ENCODE measurements at places on chromosomes 1 and 21.

GRCh38 chr1:234745844-234746797 is 136.1 kb upstream of the IRF2BP2 start:
- no peak for DNase-seq

GRCh38 chr1:230267338-230268065 is 158.6 kb downstream of the PGBD5 start:
- no peak for DNase-seq

- no peak for DNase-seq
Measured at GRCh38 chr1:11697188-11697892, 5.8 kb downstream of the DRAXIN start.

DNA sequence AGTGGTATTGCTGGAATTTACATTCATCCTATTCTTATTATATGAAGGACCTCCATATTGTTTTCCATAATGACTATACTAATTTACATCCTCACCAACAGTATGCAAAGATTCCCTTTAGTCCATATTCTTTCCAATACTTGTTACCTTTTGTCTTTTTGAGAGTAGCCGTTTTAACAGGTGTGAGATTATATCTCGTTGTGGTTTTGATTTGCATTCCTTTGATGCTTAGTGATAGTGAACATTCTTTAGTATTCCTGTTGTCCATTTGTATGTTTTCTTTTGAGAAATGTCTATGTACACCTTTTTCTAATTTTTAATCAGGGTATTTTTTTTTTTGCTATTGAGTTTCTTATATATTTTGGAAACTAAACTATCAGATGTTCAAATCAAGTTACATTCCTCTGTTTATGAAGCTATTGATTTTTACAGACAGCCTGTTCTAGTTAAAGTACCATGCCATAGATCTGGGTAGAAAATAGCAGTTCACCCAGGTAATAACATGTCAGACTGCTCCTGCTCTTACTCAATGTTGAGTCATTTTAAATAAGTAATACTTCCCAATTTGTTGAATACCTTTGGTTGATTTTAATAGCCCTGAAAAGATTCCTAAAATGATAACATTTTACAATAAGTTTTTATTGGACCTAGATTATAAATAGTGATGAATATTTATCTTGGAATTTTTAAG is 1108.7 kb downstream of the NCAM2 start:
- DNase-seq: no peak

GRCh38 chr1:59504276-59504675 is 207.4 kb downstream of the FGGY start:
- no peak for DNase-seq

DNA sequence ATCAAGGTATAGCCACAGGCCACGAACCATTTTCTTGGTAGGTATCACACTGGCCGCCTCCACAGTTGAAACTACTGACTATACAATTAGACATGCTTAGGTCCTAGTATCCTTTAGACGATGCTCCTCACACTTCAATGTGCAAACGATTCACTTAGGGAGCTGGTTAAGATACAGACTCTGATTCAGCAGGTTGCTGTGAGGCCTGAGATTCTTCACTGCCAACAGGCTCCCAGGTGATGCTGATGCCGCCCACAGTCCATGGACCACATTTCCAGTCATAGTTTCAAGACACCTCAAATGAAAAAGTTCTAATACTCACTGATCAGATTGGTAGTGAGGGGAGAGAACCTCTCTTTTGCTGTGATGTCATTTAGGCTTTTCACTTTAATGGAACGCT is 6.8 kb downstream of the ATP5PO start:
- DNase-seq: no peak

DNA sequence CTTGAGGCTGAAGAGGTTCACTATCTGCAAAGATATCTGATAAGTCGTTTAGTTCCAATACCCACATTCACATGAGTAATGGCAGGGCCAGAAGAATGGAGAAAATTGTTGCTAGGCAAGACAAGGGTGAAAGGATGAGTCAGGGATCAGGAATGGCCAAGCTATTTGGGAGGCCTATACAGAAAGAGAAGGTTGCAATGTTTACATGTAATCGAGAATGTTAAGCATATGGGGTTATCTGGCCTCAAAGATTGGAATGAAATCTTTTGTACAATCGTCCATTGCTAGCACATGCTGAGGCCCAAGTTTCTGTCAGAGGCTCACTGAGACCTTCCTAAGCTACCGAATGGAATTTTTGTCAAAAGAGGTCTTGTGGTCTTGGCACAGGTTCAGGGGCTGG is 299.9 kb upstream of the PLD5 start:
- DNase-seq: no peak

- DNase-seq: peak; percentile 43
Measured at GRCh38 chr21:43866659-43867331, 1.8 kb downstream of the AGPAT3 start.

- DNase-seq: no peak
Measured at GRCh38 chr1:161869291-161869690, 103.2 kb downstream of the ATF6 start.

GRCh38 chr1:160567858-160568682 is 11.2 kb downstream of the CD84 start:
- DNase-seq: peak; percentile 55

- no peak for DNase-seq
Measured at GRCh38 chr1:36383240-36383639, 2.5 kb downstream of the STK40 start.

DNA sequence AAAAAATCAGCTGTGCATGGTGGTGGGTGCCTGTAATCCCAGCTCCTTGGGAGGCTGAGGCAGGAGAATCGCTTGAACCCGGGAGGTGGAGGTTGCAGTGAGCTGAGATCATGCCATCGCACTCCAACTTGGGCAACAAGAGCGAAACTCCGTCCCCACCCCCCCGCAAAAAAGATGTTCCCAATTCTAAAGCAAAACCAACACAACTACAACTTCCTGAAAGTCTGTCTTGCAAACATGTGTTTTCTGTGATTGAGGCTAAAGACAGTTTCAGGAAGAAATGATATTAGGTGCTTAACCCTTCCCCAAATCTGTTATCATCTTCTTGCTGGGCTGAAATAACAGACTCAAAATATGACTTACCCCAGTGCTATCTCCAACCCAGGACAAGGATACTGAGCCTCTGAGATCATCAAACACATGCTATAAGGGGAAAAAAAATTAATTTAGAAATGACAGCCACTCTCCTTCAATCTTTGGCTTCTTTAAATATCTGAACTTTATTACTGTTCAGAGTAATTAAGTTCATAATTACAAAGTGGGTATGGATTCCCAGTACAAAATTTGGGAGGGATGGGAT is 28.5 kb downstream of the SORT1 start:
- no peak for DNase-seq

DNA sequence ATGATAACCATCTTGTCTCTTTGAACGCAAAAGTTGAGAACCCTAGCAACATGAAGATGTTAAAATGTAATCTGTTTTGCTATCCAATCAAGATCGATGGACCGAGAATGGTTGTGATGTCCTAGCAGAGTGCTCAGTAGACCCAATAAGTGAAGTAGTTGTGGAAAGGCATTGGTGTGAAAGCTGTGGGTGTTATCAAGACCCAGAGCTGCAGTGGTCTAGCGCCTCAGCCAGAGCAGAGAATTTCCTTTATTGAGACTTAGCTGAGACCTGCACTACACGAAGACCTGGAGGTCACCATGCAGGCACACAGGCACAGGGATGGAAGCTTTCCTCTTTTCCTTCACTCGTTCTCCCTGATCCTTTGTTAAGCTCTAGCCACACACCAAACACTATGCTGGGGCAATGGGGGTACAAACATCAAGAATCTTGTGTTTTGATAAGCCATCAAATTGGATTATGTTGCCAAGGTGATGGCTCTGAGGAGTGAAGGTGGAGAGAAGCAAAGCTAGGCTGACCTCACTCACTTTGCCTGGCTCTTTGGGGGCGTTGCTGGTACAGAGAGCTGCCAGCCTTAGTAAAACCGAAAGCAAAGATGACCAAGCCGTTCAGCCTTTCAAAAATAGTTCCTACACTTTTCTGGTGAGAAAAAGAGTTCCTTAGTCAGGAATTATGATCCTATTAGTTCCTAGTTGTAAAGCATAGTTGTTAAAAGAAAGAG is 24.1 kb downstream of the METTL13 start:
- DNase-seq: no peak

DNA sequence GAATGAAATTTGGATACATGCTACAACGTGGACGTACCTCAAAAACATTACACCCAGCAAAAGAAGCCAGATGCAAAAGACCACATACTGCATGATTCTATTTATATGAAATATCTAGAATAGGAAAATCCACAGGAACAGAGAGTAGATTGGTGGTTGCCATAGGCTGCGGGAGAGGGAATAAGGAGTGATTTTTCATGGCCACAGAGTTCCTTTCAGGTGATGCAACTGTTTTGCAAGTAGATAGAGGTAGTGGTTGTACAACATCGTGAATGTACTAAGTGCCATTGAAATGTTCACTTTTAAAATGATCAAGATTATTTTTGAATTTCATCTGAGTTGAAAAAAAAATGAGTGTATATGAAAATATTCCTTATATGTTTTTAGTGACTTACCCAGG is 115.3 kb upstream of the RUNX1 start:
- no peak for DNase-seq

GRCh38 chr1:4006676-4007374 is 106.8 kb upstream of the C1orf174 start:
- DNase-seq: no peak

GRCh38 chr1:234918181-234918841 is 210.3 kb downstream of the TOMM20 start:
- no peak for DNase-seq

DNA sequence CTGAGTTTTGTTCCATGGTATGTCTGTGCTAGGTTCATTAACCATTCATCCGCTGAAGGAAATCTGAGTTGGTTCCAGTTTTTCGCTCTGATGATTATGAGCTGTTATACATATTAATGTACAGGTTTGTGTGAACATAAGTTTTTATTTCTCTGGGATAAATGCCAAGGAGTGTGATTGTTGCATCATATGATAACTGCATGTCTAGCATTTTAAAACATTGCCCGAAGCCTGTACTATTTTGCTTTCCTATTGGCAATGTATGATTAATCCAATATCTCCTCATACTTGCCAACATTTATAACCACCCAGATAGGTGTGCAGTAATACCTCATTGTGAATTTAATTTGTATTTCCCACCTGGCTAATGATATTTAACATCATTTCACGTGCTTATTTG is 322.7 kb downstream of the ZNF326 start:
- no peak for DNase-seq

GRCh38 chr1:236240675-236241074 is 41.1 kb downstream of the ERO1B start:
- no peak for DNase-seq

DNA sequence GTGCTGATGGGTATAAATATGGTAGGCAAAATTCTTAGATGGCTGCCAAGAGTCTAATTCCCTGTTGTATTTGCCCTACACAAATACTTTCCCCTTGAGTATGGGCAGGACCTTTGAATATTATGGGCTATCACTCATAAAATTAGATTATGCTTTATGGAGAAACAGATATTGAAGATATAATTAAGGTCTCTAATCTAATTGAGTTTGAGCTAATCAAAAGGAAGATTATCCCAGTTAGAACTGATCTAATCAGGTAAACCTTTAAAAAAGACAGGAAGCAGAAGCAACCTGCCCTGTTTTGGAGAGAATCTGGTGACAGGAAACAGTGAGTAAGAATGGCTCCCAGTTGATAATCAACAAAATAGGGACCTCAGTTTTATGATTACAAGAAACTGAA is 609.0 kb upstream of the PRMT6 start:
- no peak for DNase-seq

DNA sequence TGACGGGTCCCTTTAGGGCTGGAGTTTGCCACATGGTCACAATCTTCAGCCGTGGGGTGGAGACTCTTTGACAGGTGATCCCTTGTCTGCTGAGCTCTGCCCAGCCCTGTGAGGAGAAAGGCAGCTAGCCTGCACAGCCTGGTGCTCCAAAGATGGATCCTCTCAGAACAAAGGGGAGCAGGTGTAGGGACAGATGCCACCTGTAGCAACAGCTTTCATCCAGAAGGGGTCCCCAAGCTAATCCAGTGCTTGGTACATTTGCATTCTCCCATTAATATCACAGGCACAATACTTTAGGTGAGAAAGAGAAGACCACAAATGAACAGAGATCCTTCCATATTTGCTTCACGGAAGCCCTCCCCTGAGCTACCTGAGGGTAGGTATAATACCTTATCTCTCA is 93.2 kb downstream of the CCDC185 start:
- DNase-seq: no peak

DNA sequence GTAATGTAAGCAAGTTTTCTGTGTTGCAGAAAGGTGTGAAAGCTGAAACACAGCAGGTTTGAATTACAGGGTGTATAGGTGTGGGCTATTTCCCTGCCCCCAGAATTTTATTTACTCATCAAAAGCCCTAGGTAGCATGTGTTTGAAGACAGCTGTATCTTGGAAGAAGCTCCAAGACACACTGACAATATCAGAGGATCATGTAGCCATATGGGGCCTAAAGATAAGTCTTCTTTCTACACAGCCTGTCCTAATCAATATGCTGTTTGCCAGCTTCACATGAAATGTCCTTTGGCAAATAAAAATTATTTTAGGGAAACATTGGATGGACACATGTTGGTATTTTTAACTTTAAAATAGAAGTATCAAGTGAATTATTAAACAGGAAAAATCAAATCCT is 17.5 kb upstream of the SUCO start:
- no peak for DNase-seq

GRCh38 chr1:205588636-205589035 is 43.2 kb downstream of the ELK4 start:
- no peak for DNase-seq

- DNase-seq: no peak
Measured at GRCh38 chr1:192983349-192983980, 75.7 kb downstream of the UCHL5 start.

DNA sequence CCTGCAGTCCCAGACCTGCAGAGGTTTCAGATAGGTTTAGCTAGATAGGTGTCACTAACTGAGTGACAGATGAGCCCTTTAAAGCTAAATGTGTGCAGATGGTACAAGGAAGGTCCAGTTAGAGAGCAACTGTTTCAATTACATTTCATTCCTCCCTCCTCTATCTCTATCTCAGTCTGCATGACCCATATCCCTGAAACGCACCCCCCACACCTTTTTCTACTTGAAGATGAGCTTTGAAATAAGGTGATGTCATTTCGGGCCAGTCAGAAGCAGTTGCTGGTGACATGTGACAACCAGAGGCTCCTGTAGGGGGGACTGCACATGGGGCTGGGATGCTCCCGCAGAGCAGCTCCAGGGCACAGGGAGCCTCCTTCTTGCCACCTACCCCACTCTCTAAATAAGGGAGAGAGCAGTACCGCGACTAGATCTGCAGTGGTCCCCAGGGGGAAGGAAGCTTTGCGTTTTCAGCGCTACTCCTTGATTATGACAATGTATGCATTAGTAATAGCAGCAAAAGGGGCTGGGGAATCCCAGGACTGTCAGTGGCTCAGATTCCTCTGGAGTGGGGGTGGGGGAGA is 4.3 kb downstream of the ATP8B2 start:
- DNase-seq: no peak
